ENCODE measurements at places on chromosomes 2 and 18. TPM values are rescaled to one million over a fixed set of nuclear protein-coding genes. Genes with fewer than 3 reads are reported as not detected.

The DAPL1 gene
- 41.6 TPM for total RNA-seq

The IL1F10 gene
- total RNA-seq = 2.7 TPM

The SLC4A5 gene
- total RNA-seq = 2.1 TPM

- no peak for DNase-seq
Measured at GRCh38 chr2:11368059-11368572, 23.7 kb upstream of the ROCK2 start.

GRCh38 chr2:203673933-203674332, 32.5 kb upstream of the CD28 start:
- DNase-seq = peak; percentile 45

DNA sequence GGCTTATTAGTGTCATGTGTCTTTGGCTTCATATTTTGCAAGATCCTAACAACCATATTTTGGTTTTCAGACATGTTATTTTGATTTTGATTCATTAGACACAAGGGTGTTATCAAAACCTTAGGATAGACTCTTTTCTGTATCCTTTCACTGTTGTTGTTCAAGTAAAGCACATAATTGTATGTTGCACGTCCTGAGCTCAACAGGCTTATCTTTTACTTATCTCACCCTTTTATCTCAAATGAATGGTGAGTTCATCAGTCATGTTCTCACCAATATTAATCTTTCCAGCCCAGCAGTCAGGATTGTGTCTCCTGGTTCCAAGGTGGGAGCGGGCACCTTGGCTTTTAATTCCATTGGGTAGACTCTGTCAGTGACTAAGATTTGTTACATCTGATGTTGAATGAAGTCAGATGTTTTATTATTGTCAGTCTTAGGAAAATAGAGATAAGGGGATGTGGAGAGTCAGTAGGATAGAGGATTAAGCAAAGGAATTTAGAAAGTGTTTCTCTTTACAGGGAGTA, 11.9 kb downstream of the GPN1 start:
- no peak for DNase-seq

- DNase-seq = no peak
Measured at GRCh38 chr2:45741161-45741850, 89.8 kb downstream of the PRKCE start.

- DNase-seq = peak; percentile 78
Measured at GRCh38 chr2:152466980-152467676, 132.2 kb downstream of the FMNL2 start.

All from skin of body (tissue), 3 donors.